ENCODE measurements at places on chromosomes 1 and 21. TPM values are rescaled to one million over a fixed set of nuclear protein-coding genes. Genes with fewer than 3 reads are reported as not detected.

Gene LCE2C
- total RNA-seq = not detected

Gene C2CD4D
- 0.05 TPM for total RNA-seq

Gene LCE1A
- total RNA-seq = not detected

Gene PLA2G2D
- 0.52 TPM for total RNA-seq

DNA sequence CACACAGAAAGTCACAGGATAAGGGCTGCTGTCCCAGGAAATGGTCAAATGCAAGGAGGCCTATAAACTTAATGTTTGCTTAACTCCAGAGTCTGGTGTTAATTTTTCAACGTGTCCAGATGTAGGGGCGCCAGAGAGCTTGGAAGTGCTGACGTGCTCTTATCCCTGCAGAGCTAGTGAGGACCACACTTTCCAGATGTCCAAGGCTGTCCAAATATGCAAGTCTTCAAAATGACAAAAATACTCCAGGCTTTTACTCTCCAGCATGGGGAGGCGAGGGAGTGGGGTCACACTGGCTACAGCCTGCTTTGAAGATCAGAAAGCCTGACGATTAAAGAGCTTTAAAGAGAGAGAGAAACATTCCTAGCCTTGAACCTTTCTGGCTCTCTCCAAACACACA is 57.6 kb downstream of the ABCA4 start:
- H3K27ac ChIP-seq = no peak overlapping the region
- H3K27me3 ChIP-seq = peaks cover 4% of the 10 kb centered on the region
- H3K4me1 ChIP-seq = peaks cover 12% of the 10 kb centered on the region
- H3K4me3 ChIP-seq = no peak overlapping the region

DNA sequence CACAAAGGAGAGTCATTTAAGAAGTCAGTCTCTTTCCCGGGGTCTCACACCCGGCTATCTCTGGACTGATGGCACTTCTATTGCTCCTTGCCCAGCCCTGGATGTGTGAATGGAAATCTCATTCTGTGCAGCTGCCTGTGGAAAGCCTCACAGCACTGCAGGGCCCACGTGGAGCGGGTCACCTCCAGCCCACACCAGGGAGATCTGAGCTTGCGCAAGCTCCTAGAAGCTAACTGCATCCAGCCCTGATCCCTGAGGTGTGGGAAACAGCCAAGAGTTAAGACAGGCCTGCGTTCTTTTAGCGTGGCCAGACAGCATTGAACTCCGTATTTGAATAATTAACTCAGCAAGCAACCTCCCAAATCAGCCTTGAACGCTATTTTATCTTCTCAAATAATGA is 150.5 kb downstream of the LRIG2 start:
- no peaks in the 10 kb centered on the region for H3K4me1 ChIP-seq
- no peak overlapping the region for H3K27ac ChIP-seq
- H3K4me3 ChIP-seq = no peak overlapping the region
- no peak for DNase-seq
- H3K27me3 ChIP-seq = no peaks in the 10 kb centered on the region

DNA sequence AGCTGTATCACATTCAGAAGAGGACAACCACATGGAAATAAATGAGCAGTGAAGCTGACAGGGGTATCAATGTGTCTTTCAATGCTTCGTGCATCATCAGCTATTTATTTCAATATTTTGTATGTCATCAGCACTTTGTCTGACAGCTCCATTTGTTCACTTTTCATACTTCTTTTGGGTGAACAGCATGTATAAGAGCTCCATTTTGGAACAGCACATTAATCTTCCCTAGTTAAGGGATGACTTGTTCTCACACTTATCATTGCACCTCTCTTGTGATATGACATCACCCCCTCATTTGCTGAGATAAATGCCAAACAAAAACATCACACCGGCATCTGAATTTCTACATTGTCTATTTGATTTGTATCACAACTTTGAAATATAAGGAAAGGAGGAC is 190.6 kb upstream of the SAMSN1 start:
- no peak for DNase-seq
- no peaks in the 10 kb centered on the region for H3K36me3 ChIP-seq
- H3K4me3 ChIP-seq = no peak overlapping the region

DNA sequence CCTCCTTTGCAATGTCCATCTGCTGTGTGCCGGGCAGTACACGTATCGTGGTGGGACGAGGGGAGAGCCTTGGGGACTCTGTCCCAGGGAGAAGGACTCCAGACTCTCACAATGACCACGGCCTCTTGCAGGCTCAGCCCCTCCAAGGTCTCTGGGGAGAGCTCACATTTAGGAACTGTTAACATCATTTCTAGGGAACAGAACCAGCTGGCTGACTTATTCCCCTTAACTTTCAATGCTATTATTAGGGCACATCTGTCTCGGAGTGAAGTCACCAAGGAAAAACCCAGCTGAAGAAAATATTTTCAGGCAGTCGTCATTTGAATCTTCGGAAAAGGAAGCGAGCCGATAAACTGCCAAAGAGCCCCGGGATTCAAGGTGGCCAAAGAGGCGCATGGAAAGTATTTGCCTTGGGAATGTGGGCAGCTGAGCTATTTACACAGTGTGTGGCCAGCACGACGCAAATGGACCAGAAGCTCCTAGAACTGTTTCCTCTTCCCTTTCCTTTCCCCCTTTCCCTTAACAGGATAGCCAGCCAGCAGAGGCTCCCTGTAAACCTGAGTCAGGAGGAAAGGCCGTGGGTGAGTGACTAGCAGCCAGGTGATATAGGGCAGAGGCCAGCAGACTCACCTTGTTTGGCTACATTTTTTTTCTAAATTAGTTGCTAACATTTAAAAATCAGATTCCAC is 74.5 kb downstream of the ITPKB start:
- peak overlapping the region; percentile 77 for H3K27ac ChIP-seq
- H3K4me3 ChIP-seq = no peak overlapping the region
- peaks cover 41% of the 10 kb centered on the region for H3K36me3 ChIP-seq

- no peak for DNase-seq
- no peaks in the 10 kb centered on the region for H3K27me3 ChIP-seq
- peaks cover 58% of the 10 kb centered on the region for H3K4me1 ChIP-seq
- peak overlapping the region; percentile 45 for H3K27ac ChIP-seq
- no peak overlapping the region for H3K4me3 ChIP-seq
Measured at GRCh38 chr1:9420835-9421532, 118.3 kb upstream of the SLC25A33 start.

- no peaks in the 10 kb centered on the region for H3K4me1 ChIP-seq
- H3K27me3 ChIP-seq = no peaks in the 10 kb centered on the region
- no peak for DNase-seq
- H3K36me3 ChIP-seq = no peaks in the 10 kb centered on the region
Measured at GRCh38 chr1:79373481-79374125, 367.1 kb upstream of the ADGRL4 start.
